Esophagus squamous epithelium (tissue), 5 donors: ENCODE measurements at places on chromosomes 12 and 14.

DNA sequence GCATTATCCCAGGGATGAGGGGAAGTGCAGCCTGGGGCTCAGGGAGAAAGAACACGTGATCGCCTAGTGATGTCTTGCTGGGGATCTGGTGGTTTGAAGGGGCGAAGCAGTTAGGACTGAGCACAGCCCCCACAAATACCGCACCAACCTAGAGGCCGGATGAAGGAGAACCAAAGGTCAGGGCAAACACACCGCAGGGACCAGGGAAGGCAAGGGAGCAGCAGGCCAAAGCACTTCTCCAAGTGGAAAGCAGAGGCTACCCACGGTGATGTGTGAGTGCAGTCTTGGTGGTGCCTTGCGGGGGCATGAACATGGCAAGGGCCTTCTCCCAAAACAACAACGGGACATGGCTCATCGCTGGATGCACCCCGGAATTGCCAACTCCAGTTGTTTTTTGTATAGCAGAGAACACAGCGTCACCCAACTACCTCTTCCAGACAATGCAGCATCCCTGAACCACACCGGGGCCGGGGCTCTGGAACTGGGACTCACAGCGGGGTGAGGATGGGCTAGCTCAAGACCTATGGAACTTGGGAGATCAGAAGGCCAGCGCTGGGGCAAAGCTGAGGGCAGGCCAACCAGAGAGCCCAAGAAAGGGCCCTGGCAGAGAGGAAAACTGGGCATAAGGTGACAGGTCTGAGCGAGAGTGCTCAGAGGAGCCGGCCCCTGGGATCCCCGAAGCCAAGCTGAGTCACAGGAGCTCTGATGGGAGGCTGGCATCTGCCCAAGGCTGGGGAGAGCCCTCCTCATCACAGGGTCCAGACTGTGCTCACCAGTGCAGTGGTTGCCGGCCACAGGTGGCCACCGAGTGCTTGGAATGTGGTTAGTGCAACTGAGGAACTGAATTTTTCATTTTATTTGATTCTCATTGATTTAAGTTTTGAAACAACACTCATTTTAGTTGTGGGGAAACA is 11.1 kb downstream of the GALNT16 start:
- no peak for DNase-seq

GRCh38 chr12:106193394-106194215 is 54.2 kb downstream of the CKAP4 start:
- no peak for DNase-seq

DNA sequence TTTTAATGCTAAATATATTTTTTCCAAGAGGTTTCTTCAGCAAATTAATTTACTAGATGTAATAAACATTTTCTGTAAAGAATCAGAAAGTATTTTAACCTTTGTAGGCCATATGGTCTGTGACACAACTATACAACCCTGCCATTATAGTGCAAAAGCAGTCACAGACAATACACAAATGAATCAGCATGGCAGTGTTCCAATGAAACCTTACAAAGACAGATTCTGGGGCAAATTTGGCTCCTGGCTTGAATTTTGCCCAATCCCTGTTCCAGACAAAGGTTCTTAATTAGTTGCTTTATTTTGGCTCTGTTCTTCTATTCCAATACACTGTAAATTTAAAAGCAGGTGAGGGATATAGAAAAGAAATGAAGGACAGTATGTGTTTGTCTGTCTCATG is 352.5 kb downstream of the C12orf50 start:
- no peak for DNase-seq

GRCh38 chr12:108271951-108272872 is 66.9 kb downstream of the CMKLR1 start:
- DNase-seq, result no peak

DNA sequence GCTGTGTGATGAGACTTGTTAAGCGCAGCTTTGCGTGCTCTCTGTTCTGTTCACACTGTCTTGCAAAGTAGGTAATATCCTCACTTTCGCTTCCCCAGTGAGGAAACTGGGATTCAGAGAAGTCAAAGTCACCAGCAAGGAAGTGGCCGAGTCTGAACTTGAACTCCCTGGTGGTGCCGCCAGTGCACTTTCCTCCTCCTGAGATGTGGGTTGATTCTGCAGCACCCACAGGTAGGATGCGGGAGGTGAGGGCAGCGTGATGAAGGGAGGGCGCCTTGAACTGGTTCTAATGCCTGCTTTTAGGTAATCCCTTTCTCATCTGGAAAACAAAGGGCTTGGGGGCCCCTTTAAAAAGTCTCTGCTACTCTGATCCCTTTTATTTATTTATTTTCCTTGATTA is 54.9 kb upstream of the IGF1 start:
- no peak for DNase-seq

DNA sequence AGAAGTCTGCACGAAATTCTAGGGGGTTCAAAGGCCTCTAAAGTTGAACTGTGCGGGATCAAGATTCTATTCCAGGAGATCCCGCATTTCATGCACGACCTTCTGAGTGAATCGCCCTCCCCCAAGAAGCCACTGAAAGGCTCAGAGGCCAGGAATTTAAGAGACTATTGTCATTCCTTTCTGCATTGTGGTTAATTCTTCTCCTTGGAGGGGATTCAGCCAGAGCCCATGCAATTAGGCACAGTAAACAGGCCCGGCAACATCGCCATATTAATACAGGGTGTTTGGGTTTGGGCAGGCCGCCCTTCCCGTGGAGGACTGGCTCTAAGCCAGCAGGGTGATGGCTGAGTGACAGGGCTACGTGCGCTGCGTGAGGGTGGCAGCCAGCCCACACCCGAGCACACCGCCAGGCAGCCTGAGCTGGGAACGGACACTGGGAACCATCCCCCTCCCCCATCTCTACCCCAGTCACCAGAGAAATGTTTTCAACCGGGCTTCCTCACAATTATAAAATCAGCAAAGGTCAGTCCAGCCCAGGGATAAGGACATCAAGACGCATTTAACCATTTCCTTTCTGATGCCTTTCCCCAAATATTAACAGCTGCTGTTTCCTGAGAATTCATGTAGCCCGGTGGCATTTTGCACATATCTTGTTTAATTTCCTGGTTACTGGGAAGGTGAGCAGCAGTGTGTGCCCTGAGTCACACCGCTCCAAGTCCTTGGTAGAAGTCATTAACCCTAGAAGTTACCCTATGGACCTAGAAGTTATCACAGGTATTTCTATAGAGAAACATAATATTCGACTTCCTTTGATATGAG is 12.5 kb downstream of the EGLN3 start:
- DNase-seq, result no peak

DNA sequence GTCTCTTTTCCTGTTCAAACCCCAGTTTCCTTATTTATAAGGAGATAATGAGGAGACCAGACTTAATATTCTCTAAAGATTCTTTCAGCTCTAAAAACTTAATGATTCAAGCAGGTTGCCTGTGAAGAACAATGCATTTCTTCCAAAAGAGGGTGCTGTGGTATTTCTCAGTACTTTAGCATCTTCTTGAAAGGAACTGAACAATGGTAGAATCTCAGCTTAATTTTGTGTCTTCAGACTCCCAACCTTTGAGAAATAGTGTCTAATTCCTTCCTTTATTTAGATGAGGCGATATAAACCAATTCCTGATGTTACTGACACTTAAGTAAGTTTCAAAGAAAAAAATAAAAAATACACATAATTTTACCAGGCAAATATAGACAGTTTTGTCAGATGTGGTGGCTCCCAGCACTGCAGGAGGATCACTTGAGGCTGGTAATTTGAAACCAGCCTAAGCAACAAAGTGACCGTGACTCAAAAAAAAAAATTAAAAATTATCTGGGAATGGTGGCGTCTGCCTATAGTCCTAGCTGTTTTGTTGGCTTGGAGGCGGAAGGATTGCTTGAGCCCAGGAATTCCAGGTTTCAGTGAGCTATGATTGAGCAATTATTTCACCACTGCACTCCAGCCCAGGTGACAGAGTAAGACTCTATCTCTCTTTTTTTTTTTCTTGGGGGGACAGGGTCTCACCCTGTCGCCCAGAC is 76.9 kb upstream of the PSMA6 start:
- no peak for DNase-seq

- no peak for DNase-seq
These were observed 26.4 kb upstream of the GPR132 start for GRCh38 chr14:105091517-105092170.

GRCh38 chr12:42469355-42470175 is 120.0 kb downstream of the PRICKLE1 start:
- DNase-seq, result no peak
